ENCODE measurements at places on chromosomes 13 and 19. TPM values are rescaled to one million over a fixed set of nuclear protein-coding genes. Genes with fewer than 3 reads are reported as not detected.

- DNase-seq: no peak
Measured at GRCh38 chr13:24293746-24294145, 15.6 kb upstream of the C1QTNF9 start.

DNA sequence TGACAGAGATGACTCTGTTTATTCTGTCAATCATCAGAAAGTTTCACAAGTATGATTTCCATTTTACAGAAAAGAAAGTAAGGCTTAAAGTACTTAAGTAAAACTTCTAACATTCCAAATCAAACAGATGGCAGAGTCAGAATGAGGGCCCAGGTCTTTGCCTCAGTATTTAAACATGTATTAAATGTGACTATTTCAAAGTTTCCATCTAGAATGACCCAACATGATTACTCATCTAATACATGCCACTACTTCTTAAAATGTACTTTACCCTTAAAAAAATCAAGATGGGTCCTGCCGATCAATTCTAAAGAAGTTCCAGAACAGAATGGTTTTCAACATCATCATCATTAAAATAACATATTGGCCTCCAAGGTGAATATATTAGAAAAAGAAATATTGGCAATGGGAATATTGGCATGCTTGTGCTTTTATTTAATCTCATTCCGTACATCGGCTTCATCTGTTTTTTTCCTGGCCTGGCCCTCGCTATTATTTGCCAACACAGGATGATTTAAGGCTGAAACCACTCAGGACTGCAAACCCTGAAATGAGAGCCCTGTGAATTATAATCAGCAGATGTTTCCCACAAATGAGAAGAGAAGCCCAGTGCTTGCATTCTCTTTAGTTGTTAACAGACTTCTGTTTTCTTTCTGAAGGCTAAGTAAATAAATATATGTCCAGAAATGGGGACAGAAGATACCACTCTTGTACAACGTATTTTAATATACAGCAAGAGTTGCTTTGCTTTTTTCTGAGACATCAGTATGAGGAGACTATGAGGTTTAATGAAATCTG is 340.0 kb downstream of the DNAJC15 start:
- no peak for DNase-seq

DNA sequence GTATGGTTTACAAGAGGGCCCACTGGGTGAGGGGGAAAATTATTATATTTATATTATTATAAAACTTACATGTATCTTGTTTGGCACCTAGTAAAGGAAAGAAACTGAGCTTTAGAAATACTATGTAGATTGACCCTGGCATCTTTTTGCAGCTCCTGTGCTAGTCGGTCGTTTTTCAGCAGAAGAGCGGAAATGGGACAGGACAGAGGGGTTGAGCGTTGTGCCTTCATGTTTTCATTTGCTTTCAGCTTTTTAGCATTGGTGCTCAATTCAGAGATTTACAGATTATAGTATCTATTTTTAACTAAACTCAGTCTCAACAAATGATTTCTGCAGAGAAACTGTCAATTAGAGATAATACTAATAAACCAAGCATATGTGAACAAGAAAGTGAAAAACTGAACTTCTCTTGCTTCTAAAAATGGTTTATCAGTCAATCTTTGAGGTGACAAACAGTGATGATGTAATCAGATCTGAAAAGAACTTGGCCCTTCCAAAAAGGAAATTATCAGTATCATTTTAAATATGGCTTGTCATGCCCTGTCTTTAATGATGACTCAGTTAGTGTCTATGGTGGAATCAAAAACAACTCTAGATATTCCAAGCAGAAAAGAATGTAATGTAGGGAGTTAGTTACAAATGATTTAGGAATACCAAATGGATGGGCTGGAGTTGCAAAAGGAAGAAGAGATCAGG is 56.9 kb upstream of the KCTD4 start:
- no peak for DNase-seq

GNA15 gene
- 9.5 TPM for total RNA-seq

C19orf18 gene
- total RNA-seq: 0.94 TPM

DNA sequence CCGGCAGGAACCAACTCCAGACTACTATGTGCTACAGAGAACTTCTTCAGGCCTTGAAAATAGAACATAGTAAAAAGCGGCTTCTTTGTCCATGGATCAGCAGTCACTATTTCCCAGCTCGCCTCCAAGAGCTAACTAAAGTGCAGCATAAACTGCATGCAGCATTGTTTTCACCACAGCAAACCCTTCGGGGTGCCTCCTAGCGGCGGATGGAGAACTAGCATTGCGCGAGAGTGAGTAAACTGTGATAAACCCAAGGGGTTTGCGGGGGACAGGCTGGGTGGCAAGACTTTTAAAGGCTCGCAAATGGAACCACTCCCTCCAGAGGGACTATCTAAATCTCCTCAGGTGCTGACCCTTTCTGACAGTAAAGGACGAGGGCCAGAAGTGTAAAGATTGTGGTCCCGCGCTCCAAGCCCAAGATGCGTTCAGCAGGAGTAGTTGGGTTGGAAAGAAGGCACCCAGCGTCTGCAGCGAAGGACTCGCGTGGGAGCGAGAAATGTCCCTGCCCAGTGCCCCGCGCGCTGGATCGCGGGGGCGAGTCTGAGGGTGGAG is 21.5 kb upstream of the SGCG start:
- no peak for DNase-seq

DNA sequence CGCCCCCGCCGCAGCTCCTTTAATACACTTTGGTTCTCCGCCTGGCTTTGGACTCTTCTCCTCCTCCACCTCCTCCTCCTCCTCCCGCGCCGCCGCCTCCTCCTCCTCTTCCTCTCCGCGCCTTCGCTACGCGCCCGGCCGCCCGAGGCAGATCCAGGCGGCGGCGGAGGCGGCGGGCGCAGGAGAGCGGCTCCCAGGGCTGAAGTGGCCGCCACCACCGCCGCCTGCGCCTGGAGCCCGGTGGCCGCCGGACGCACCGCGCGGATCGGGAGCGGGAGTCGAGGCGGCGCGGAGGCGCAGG is at the start of gene ZIC2:
ZIC2 (plus strand) TSS at position 50 of the 301 bp plus-strand sequence. CDS start 281 bp downstream, outside the sequence.
- no peak for DNase-seq

DNA sequence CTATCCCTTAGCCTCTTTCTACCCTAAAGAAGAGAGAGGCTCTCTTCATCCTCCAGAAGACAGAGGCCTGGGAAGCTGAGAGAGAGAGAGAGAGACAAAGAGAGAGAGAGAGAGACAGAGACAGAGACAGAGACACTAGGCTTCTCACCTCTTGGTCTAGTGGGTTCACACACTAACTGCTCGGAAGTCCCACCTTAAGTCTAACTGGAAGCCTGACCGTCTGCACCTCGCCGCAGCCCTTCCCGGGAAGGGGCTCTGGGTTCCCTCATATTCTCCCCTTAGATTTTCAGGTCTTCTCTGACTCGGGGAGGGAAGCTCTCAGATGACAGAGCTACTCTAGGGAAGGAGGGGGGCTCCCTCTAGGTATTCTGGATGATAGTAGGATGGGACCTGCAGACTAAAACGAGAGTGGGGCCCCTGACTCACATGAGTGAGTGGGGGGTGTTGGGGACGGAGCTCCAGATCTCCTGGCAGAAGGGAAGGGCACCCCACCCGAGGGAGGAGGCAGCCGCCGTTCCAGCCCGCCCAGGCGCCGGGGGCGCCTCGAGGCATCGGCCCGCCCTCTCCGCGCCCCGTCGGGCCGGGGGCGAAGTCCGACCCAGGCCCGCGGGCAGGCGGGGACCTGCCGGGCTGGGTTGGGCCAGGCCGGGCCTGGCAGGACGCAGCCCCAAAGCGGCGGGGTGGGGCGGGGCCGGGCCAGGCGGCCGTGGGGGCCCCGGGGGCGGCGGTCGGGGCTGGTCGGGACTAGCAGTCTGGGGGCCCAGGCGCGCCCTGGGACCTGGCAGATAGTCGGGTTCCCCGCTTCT is 2.0 kb upstream of the JUNB start:
- DNase-seq: peak; percentile 75

CLDND2 gene
- total RNA-seq: 2.4 TPM

GRCh38 chr19:36115453-36116343 is at the start of gene TBCB:
Gene TBCB, plus strand, starts transcription at chr19:36115468. Its CDS starts 93 bp downstream, at chr19:36115561.
- DNase-seq: peak; percentile 92

CEACAM7 gene
- not detected for total RNA-seq

GRCh38 chr13:81442904-81443303 is 1102.0 kb upstream of the SPRY2 start:
- no peak for DNase-seq

- no peak for DNase-seq
Measured at GRCh38 chr13:80562433-80563156, 221.7 kb upstream of the SPRY2 start.

- no peak for DNase-seq
Measured at GRCh38 chr19:48750771-48751504, 1.5 kb downstream of the FUT1 start.

GRCh38 chr13:31322702-31323405 is 123.1 kb downstream of the B3GLCT start:
- DNase-seq: no peak

PRX gene
- 801 TPM for total RNA-seq

FBN3 gene
- total RNA-seq: 0.85 TPM

- DNase-seq: peak; percentile 42
Measured at GRCh38 chr13:112953591-112954487, 15.2 kb upstream of the MCF2L start.

LNX2 gene
- 10.1 TPM for total RNA-seq

GRCh38 chr13:74485757-74486156 is 351.6 kb upstream of the KLF12 start:
- no peak for DNase-seq

ZFR2 gene
- total RNA-seq: 0.31 TPM

NCLN gene
- 25.4 TPM for total RNA-seq

- DNase-seq: no peak
Measured at GRCh38 chr13:30346789-30347167, 39.4 kb upstream of the KATNAL1 start.

ADGRL1 gene
- 11.8 TPM for total RNA-seq

WDR87 gene
- total RNA-seq: not detected

CCDC169 gene
- total RNA-seq: 0.89 TPM

DNA sequence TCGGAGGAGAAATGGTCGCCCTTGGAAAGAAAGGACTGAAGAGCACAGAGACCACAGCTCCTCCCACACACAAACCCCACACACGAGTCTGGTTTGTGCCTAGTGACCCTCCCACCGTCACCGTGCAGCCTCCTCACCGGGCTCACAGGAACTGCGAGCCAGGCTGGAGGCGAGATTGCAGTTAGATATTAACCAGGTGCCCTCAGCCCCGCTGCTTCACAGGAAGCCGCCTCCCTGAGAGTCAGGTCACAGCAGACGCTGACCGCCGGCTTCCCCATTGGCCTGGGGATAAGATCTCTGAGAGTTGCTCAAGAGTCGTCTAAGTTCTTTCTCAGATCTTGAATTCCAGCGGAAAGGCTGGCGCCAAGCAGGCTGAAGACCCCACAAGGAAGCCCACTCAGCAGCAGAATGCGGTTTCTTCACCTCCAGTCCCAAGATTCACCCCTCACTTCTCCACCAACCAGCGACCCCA is 870 bp downstream of the ZNF44 start:
- peak; percentile 72 for DNase-seq

- DNase-seq: peak; percentile 84
Measured at GRCh38 chr19:13207846-13208671, 57.8 kb downstream of the IER2 start.

DNA sequence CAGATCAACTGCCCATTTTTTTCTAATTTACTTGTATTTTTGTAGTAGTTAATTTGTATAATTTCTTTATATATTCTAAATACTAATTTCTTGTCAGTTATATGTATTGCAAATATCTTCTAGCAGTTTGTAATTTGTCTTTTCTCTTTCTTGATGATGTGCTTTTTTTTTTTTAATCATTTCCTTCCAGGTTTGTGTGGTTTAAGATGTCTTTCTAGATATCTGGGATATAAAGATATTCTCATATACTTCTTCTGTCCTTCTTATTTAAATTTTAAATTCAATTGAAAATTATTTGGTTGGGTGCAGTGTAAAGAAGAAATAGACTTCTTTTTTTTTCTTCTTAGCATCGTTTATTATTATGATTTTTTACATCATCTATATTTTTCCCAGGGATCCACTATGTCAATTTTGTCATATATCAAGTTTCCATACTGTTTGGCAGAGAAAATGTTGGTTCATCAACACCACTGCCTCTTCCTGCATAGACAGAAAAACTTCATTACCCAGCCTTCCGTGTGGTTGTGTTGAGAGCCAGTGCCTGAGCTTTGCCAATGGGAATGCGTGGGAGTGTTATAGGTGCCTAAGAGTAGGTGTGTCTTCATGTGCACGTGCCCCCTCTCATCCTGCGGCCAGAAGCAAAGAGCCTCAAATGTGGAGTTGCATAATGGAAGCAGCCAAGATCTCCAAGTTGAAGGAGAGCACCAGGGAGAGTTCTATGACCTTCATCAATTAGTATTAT is 15.8 kb downstream of the CPB2 start:
- no peak for DNase-seq

- no peak for DNase-seq
Measured at GRCh38 chr19:53101518-53101917, 1.7 kb downstream of the ZNF160 start.

- DNase-seq: no peak
Measured at GRCh38 chr13:25584087-25584486, 212.3 kb downstream of the ATP8A2 start.

DNA sequence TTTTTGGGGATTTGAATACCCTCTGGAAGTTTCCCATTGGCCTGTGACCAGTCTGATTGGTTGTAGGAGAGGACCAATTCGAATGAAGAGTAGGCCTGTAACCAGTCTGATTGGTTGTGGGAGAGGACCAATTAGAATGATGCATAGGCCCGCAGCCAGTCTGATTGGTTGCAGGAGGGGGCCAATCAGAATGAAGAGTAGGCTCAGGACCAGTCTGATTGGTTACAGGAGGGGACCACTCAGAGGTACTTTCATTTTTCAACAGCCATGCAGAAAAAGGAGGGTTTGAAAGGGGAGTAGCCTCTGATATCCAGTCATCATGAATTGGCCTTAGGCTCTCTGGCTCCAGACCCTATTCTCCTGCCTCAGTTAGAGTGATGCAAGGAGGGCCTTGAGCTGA is 30.4 kb upstream of the SLC1A5 start:
- no peak for DNase-seq

DNA sequence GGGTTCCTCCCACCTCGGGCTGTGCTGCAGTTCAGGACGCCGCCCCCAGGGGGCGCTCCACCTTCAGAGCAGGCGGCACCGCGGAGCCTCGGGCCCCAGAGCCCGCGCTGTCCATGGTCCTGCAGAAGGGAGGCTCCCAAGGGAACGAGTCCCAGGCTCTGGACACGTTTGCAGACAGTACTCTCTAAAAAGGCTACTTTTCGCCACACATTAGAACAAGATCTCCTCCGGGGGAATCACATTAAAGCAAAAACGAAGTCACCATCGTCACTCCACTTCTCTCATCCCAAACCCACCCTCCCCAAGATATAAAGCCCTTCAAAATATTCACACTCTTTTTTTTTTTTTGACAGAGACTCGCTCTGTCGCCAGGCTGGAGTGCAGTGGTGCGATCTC is 4.6 kb upstream of the SIGLEC10 start:
- peak; percentile 86 for DNase-seq

GRCh38 chr13:97499181-97499580 is 65.2 kb downstream of the RAP2A start:
- DNase-seq: no peak

DMKN gene
- total RNA-seq: 26.5 TPM

PTGIR gene
- 8.0 TPM for total RNA-seq

VSTM2B gene
- total RNA-seq: not detected

Measured in sciatic nerve (tissue), 2 donors.